Stimulated activated CD8-positive, alpha-beta memory T cell treated with anti-CD3 and anti-CD28 coated beads, Interleukin-7, amount 100 ng/mL, for 4 hours (primary cell): ENCODE measurements at places on chromosomes 6 and 20.

- no peak for DNase-seq
These were observed 129.0 kb upstream of the JARID2 start for GRCh38 chr6:15116889-15117288.

DNA sequence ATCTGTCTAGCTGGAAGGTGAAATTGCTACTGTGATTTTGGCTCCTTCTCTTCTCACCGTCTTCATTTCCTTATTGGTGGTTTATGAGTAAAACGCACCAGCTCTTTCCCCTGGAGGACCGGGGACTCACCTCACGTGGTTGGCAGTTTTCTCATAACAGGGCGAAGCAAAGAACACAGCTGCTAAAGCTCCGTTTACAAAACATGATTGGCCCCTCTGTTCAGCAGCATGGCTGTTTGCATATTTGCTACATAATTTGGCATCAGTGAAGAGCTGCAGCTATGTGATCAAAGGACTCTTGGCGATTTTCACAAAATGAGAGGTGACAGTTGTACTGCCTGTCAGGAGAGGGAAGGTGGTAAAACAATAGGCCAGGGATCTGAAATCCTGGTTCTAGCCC lies 20.5 kb upstream of the TMEM181 start:
- DNase-seq, result no peak

- DNase-seq, result no peak
These were observed 66.0 kb upstream of the UTRN start for GRCh38 chr6:144219056-144219685.

DNA sequence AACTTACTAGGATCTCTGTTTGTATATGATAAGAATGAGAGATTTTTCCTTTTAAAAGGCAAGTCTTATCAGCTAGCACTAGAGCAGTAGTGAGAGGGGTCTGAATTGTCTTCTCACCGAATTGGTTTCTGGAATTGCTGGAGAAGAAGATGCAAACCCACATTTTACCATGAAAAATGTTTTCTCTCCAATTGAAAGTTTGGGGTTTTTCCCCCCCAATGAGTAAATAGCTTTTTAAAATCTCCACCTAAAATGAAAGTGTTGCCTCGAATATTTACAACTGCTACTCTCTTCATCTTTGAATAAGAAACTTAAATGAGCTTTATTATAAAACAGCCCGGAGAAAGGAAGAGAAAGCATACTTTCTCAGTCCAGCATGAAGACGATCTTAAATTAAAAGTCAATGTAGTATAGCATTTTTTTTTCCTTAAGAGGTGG lies 1.8 kb downstream of the TCF21 start:
- no peak for DNase-seq

DNA sequence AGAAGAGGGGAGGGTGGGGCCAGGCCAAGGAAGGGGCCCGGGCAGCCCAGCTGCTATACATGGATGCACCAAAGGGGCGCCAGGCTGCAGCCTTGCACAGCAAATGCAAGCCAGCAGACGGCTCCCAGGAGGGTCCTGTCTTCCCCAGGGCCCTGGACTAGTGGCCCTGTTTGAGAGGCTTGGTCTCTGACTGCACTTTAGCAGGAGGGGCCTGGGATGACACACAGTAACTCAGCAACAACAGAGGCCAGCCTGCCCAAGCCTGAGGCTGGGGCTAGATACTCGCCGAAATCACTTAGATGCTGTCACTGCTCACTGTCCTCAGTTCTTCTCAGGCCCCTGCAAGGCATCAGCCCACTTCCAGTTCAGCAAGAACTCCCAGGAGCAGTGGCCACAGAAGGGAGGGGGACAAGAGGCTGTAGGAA lies 73.5 kb downstream of the TRAM2 start:
- no peak for DNase-seq

GRCh38 chr20:32013326-32013725 lies 3.1 kb downstream of the CCM2L start:
- DNase-seq, result no peak

- DNase-seq, result no peak
These were observed 727.4 kb upstream of the CITED2 start for GRCh38 chr6:140101818-140102217.

DNA sequence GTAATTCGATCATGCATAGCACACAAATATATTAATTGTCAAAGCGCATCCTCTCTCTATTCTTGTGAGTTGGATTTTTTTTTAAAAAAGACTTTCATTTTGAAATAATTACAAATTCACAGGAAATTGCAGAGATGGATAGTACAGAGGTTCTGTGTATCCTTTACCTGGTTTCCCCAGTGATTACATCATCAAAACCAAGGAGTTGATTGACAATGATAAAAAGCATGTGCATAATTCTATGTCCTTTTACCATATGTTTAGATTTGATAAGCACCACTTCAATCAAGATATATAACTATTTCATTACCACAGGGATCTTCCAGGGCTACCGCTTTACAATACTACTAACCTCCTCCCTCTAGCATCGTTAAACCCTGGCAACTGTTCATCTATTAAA lies 40.2 kb downstream of the CCN2 start:
- no peak for DNase-seq

GRCh38 chr20:31605902-31606803 lies 1.1 kb downstream of the ID1 start:
- DNase-seq, result no peak

- DNase-seq, result no peak
These were observed 65.2 kb downstream of the TRAM2 start for GRCh38 chr6:52511572-52512151.

- DNase-seq, result no peak
These were observed 65.5 kb upstream of the SLC4A11 start for GRCh38 chr20:3304456-3304855.

DNA sequence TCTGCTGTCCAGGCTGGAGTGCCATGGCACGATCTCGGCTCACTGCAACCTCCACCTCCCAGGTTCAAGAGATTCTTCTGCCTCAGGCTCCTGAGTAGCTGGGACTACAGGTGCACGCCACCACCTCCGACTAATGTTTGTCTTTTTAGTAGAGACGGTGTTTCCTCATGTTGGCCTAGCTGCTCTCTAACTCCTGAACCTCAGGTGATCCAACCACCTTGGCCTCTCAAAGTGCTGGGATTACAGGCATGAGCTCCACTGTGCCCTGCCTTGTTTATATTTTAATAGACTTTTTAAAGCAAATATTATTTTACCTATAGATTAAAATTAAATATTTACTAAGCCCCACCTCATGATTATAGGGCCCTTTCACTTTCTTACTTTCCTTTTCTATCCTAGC lies 483.2 kb upstream of the EPHA7 start:
- no peak for DNase-seq

DNA sequence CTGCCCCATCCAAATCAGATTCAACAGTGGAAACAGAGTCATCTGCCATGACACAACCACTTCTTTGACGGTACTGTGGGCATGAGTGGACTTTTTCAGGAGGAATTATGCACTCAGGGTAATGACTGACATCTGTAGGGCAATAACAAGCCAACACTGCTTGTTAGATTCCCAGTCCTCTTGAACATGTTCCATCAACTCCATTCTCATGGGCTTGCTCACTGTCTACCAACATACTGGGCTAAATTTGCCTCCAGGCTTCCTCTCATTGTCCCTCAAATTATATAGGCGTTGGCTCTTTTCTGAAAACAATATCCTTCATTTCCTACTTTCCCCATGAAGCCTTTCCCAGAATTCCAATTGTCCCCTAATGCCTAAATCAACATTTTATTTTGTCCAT lies 43.1 kb downstream of the ANKEF1 start:
- no peak for DNase-seq

GRCh38 chr6:130420911-130421310 lies 55.1 kb downstream of the TMEM200A start:
- DNase-seq, result no peak

DNA sequence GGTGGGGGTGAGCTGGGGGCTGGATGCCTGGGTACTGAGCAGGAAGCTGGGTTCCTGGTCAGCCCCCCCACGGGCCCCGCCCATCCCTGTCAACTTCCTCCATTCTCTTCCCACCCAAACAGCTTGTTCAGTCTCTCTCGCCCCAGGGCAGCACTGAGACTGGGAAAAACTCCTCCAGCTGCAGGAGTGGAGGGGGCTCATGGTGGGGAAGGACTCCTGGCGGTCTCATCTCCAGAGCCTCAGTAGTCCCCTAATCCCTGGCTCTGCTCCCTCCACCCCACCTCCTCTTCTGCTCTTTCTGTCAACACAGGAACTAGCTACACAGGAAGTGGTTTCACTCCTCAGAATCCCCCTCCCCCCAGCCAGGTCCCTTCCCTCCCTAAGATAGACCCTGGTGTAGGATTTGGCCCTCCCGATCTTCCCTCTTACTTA lies at the start of gene GPSM3:
GPSM3 (minus strand) TSS at position 36 of the 432 bp plus-strand sequence. CDS start 130 bp downstream, outside the sequence.
- peak; percentile 46 for DNase-seq
